ENCODE measurements at places on chromosomes 7 and 10. TPM values are rescaled to one million over a fixed set of nuclear protein-coding genes. Genes with fewer than 3 reads are reported as not detected.

ELMO1 gene
- total RNA-seq, result 31.2 TPM

NEUROD6 gene
- not detected for total RNA-seq

GGCT gene
- total RNA-seq, result 23.9 TPM

SFTPA2 gene
- total RNA-seq, result not detected

LRRC61 gene
- total RNA-seq, result 19.7 TPM

SCART1 gene
- total RNA-seq, result 4.5 TPM

SPACDR gene
- 0.58 TPM for total RNA-seq

BHLHA15 gene
- 0.41 TPM for total RNA-seq

GNGT1 gene
- not detected for total RNA-seq

HOXA1 gene
- 1.7 TPM for total RNA-seq

MCU gene
- 53.8 TPM for total RNA-seq

PPA1 gene
- total RNA-seq, result 56.8 TPM

INA gene
- total RNA-seq, result 0.58 TPM

PTN gene
- 73.8 TPM for total RNA-seq

SPDYE9 gene
- not detected for total RNA-seq

DDC gene
- total RNA-seq, result 32.0 TPM

HOXA7 gene
- total RNA-seq, result 10.2 TPM

PTF1A gene
- total RNA-seq, result not detected

PPP1R9A gene
- 39.9 TPM for total RNA-seq

LHFPL3 gene
- not detected for total RNA-seq

SVIL gene
- 132 TPM for total RNA-seq

CALY gene
- total RNA-seq, result not detected

FAM53B gene
- total RNA-seq, result 55.1 TPM

SUGCT gene
- 15.5 TPM for total RNA-seq

SYCE1 gene
- total RNA-seq, result not detected

GNAI1 gene
- total RNA-seq, result 101 TPM

FAM221A gene
- 11.1 TPM for total RNA-seq

NSMCE4A gene
- 49.5 TPM for total RNA-seq

DPP6 gene
- total RNA-seq, result 48.7 TPM

ZNF365 gene
- 0.35 TPM for total RNA-seq

MICALL2 gene
- total RNA-seq, result 13.5 TPM

ACSM6 gene
- total RNA-seq, result 0.12 TPM

RADIL gene
- 2.5 TPM for total RNA-seq

AMPH gene
- total RNA-seq, result 14.9 TPM

EEPD1 gene
- 11.7 TPM for total RNA-seq

ANKRD16 gene
- total RNA-seq, result 16.5 TPM

FGF8 gene
- total RNA-seq, result 5.8 TPM

ZNF316 gene
- total RNA-seq, result 31.5 TPM

PON1 gene
- total RNA-seq, result 0.12 TPM

NPSR1 gene
- not detected for total RNA-seq

CDHR1 gene
- 0.23 TPM for total RNA-seq

EZH2 gene
- 16.6 TPM for total RNA-seq

PODXL gene
- total RNA-seq, result 127 TPM

CTAGE4 gene
- total RNA-seq, result 5.3 TPM

RPEL1 gene
- total RNA-seq, result not detected

POU6F2 gene
- 0.29 TPM for total RNA-seq

FOXP2 gene
- 6.8 TPM for total RNA-seq

KCNIP2 gene
- total RNA-seq, result 5.1 TPM

ECHDC3 gene
- total RNA-seq, result 30.1 TPM

CTBP2 gene
- 98.8 TPM for total RNA-seq

CDH23 gene
- total RNA-seq, result 6.7 TPM

ABCB4 gene
- total RNA-seq, result 2.4 TPM

FXYD4 gene
- 1.6 TPM for total RNA-seq

STAG3 gene
- total RNA-seq, result 1.3 TPM

MDH2 gene
- 90.4 TPM for total RNA-seq

LIPK gene
- total RNA-seq, result not detected

GSTO2 gene
- 13.5 TPM for total RNA-seq

NRP1 gene
- total RNA-seq, result 170 TPM

Measured in metanephros (tissue), 2 donors.